ENCODE measurements at places on chromosomes 3 and 15. TPM values are rescaled to one million over a fixed set of nuclear protein-coding genes. Genes with fewer than 3 reads are reported as not detected.

HIGD2B gene
- not detected for total RNA-seq

DNA sequence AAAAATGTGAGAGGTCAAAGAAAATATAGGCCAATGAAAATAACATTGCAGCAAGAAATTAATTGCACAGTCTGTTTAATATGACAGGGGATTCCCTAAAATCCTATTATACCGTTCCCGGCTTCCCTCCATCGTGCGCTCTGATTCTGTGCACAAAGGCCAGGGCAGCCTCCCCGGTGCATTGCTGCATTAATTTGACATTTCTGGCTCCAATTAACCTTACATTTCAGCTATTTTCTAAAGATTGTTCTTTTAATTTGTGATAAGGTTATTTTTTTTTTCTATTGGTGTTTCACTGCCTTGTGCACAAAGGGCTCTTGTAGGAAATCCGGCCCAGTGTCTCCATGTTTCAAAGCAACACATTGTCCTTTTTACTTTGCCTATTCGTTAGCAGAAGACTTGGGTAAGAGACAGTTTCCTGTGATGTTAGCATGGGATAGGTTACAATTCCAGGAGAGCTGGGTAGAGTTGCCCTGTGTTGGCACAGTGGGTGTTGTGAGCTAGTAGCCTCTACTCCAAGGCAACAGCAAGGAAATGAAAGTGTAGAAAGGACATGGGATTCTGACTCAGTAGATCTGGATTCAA, 257.3 kb upstream of the IGF1R start:
- H3K27ac ChIP-seq, result no peak overlapping the region
- no peaks in the 10 kb centered on the region for H3K36me3 ChIP-seq

DNA sequence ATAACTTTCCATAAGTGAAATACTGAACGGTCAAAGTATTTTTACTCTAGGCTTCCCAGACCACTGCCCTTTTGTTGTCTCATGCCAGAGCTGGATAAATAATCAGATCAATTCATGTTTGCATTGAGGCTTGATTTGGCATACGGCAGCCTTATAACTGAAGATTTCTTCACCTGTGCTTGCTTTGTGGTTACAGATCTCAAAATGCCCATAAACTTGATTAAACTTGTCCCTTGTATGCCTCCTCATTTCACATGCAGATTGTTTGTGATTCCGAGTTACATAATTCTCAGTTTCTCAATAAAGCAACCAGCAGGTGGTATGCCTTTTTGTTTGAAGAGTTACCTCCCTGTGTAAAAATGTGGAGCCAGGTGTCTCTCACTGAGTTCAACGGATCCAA, 211.4 kb upstream of the LRIG1 start:
- peaks cover 7% of the 10 kb centered on the region for H3K27me3 ChIP-seq
- no peaks in the 10 kb centered on the region for H3K36me3 ChIP-seq
- no peaks in the 10 kb centered on the region for H3K4me1 ChIP-seq
- H3K27ac ChIP-seq, result no peak overlapping the region
- no peak for DNase-seq
- H3K4me3 ChIP-seq, result no peak overlapping the region

GRCh38 chr15:76235186-76235826, 76.0 kb downstream of the ETFA start:
- no peak for DNase-seq
- H3K27me3 ChIP-seq, result no peaks in the 10 kb centered on the region
- no peak overlapping the region for H3K4me3 ChIP-seq
- no peak overlapping the region for H3K27ac ChIP-seq
- H3K36me3 ChIP-seq, result peaks cover 4% of the 10 kb centered on the region
